ENCODE measurements at places on chromosomes 4 and X. TPM values are rescaled to one million over a fixed set of nuclear protein-coding genes. Genes with fewer than 3 reads are reported as not detected.

GRCh38 chrX:12329476-12329875 lies 191.2 kb downstream of the FRMPD4 start:
- no peak for DNase-seq

- no peak for DNase-seq
Observed at GRCh38 chr4:108700081-108700757, 49.8 kb downstream of the OSTC start.

DNA sequence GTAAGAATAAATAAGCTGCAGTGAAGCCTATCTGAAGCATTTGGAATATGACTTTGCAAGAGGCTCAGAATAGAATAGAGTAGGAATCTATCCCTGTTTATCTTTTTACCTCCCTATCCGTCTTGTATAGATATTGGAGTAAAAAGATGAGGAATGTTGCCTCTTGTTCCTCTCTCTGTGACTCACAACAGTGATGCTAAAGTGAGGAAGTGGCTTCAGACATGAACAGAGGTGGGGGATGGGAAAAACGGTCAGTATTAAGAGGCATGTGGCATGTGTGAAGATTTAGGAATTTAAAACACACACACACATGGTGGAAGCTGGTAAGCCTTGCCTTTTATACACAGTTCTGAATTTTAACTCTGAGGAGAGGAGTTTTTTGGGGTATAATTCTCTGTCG lies 3.8 kb upstream of the DCAF4L1 start:
- no peak for DNase-seq

Gene FABP2
- total RNA-seq = not detected

GRCh38 chr4:40583850-40584439 lies 45.7 kb downstream of the RBM47 start:
- DNase-seq = no peak

DNA sequence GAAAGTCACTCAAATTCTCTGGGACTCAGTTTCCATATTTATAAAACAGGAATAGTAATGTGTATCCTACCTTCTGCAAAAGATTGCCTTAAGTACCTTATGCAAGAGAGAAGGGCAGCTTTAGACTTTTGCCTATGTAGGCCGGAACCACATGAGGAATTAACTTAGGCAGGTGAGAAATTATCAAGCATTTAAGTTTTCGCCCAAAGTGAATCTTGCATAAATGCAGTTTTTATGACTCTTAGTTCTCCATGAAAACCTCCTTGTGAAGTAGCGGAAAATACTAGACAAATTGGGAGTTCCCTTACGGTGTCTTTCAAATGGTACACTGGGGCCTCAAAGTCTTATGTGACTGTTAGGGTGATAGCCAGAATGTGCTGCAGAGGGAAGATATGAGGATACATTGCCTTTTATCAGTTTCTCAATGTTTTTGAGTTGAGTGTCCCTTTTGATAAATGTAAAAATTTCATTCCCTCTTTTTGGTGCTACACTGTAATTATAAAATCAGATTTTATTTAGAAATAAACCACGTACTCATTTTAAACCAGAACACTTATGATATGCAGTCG lies 2.6 kb downstream of the SH2D1A start:
- no peak for DNase-seq

GRCh38 chr4:48162162-48162561 lies 28.1 kb upstream of the TXK start:
- DNase-seq = no peak

Gene APLN
- 2.4 TPM for total RNA-seq

DNA sequence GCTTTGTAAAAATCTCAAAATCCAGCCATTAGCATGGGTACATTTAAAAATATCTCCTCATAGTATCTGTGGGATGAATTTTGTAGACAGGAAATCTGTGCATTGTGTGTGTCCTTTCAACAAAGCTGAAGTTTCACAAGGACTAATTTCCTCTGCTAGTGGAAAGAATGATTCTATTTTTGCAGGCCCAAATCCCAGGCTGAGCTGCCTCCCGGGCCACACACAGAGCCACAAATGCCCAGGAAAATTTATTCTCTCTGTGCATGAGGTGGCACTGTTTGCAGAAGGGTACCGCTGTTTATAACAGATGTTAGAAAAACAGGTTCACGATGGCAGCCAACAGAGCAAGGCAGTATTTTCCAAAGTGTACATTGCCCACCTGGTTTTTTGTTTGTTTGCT lies 11.0 kb upstream of the VCX3B start:
- DNase-seq = peak; percentile 6

Gene UBA6
- total RNA-seq = 39.8 TPM

DNA sequence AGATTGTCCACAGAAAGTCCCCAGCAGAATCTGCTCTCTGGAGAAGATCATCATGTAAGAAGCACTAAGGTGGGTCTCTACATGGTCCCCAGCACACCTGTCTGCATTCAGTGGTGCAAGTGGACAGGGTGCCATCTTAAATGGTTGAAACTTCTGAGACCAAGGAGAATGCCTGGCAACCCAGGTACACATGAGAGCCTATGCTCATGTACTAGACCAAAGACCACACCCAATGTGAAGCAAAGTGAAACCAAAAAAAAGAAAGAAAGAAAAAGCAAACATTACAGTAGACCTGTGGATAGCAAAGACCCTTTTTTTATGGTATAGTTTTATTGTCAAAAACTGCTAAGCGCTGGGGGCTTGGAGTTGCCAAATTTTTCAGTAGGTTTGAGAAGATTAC lies 15.0 kb downstream of the CD40LG start:
- DNase-seq = no peak

- peak; percentile 23 for DNase-seq
Observed at GRCh38 chrX:47143894-47144625, 442 bp downstream of the NDUFB11 start.

Gene GIMD1
- not detected for total RNA-seq

GRCh38 chrX:77743720-77744119 lies 42.3 kb downstream of the ATRX start:
- no peak for DNase-seq

Gene MAML3
- total RNA-seq = 6.7 TPM

DNA sequence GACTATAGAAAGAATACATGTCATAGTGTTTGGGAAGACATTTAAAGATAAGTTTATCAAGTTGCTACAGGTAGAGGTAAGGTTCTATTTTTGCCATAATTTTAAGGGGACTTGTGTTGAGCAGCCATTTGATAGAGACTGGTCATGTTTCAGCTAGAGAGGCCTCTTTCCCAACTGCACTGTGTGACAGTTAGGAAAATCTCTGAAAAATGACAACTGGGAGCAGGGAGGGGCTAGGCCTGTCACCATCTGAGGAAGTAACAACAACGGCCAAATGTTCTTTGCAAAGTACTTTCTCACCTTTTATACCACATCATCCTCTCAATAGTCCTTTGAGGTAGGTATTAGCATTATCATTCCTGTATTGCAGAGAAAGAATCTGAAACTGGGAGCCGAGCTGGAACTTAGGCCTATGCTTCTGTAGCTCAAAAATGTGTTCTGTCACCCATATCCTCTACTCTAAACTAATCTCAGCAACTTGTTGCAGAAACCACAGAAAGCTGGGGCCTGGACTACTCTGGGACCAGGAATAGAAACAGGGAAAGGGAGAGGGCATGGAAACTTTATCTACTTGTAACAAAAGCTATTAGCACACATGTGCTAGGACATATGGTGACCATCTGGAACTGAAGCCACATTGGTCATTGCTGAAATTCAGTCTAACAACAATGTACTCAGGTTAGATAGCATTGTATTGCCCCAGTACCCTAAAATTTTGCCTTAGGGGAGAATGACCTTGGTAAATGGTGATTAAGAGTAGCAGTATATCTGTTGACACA lies 198.9 kb downstream of the MID1IP1 start:
- DNase-seq = no peak
